ENCODE measurements at places on chromosomes 1 and 21. TPM values are rescaled to one million over a fixed set of nuclear protein-coding genes. Genes with fewer than 3 reads are reported as not detected.
A peak's percentile ranks its signal among the peaks of the same experiment; 100 is the strongest.

The UBE2U gene
- total RNA-seq = not detected

The FTCD gene
- 0.12 TPM for total RNA-seq

The TADA1 gene
- total RNA-seq = 6.7 TPM

The THAP3 gene
- total RNA-seq = 22.1 TPM

The ZNF697 gene
- total RNA-seq = 8.3 TPM

The NEK2 gene
- 28.6 TPM for total RNA-seq

The IQGAP3 gene
- 33.3 TPM for total RNA-seq

The EFCAB7 gene
- 3.8 TPM for total RNA-seq

The KIAA0040 gene
- total RNA-seq = not detected

The RGS13 gene
- total RNA-seq = not detected

The SPTA1 gene
- total RNA-seq = not detected

DNA sequence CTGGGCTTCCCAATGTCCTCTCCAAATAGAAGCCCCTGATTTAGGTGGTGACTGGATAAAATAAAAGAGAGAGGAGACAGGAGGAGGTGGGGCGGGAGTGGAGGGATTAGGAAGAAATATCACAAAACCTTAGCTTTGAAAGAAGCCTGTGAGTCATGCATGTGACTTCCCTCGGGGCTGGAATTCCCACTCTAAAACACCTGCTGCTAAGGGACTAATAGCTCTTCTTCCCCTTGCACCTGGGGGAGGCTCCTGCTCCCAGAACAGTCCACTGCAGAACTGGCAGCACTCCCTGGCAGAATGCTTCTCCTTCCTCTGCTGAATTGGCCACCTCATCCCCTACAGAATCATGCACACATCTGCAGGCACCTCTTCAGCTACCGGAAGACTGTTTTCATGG lies 207.2 kb downstream of the ATG4C start:
- no peak for DNase-seq

DNA sequence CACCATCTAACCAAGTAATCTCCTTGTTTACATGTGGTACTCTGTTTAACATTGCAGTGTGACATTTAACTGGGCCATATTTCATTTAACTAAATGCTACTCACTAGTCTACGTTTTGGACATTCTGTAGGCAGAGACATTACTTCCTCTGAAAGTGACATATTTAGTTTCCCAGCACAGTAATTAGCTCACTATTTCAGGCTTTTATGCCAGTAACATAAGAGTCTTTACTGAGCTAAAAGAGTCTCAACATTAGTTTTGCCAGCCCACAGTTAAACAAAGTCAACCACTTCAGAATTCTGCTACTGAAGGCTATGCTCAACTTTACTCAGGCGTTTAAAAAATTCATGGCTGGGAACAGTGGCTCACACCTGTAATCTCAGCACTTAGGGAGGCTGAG lies 2.6 kb upstream of the TNFRSF9 start:
- no peak for DNase-seq

GRCh38 chr1:109849655-109850054 lies 61.0 kb upstream of the CSF1 start:
- no peak for DNase-seq

- DNase-seq = no peak
Observed at GRCh38 chr1:167221126-167221737, 546 bp downstream of the POU2F1 start.

- DNase-seq = no peak
Observed at GRCh38 chr1:229537894-229538293, 20.6 kb downstream of the ABCB10 start.

GRCh38 chr1:117851687-117852086 lies 77.7 kb downstream of the GDAP2 start:
- DNase-seq = no peak

DNA sequence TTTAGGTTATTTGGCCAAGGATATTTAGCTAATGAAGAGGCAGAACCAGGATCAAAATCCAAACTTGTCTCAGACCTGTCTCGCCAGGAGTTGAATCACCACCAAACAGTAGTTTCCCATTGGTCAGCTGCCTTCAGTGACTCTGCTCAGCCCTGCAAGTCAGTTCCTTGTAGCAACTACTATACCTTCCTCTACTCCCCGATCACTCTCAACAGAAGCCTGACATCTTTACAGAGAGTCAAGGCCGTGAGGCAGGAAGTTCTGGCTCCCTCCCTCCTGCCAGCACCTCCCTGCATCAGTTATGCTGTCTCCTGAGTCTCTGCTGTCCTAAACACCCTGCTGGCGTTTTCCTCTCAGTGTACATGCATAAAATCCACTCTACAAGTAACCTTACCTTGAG lies 13.2 kb downstream of the PSMD4 start:
- no peak for DNase-seq

- DNase-seq = no peak
Observed at GRCh38 chr1:157984469-157984868, 9.0 kb upstream of the KIRREL1 start.

DNA sequence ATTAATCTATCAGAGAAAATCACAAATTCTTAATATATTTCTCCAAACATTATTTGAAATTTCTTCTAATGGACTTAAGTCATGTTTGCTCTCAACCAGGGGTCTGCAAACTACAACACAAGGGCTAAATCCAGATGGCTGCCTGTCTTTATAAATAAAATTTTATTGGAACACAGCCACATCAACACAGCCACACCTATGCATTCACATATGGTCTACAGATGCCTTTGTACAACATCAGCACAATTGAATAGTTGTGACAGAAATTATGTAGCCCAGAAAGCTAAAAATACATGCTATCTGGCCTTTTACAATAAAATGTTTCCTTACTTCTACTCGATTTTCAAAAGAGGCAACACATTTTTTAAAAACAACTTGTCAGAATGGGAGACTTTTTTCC lies 103.9 kb downstream of the DPYD start:
- no peak for DNase-seq

DNA sequence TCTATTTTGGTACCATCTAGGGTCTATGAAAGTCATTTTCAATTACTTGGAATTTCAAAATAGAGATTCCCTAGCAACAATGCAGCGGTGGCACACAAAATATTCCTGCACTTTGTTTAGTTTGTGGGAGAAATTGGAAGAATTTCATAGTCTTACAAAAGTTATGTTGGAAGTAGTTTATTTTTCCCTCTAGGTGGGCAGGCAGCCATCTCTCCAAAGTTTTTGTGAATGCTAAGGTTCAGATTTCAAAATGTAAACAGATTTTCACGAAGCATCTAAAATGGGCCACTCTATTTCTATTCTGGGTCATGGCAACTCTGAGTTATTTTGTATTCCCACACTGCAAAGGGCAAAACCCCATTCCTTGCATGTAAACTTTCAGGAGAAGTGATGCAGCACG lies 8.0 kb downstream of the SMCP start:
- DNase-seq = peak; percentile 24

DNA sequence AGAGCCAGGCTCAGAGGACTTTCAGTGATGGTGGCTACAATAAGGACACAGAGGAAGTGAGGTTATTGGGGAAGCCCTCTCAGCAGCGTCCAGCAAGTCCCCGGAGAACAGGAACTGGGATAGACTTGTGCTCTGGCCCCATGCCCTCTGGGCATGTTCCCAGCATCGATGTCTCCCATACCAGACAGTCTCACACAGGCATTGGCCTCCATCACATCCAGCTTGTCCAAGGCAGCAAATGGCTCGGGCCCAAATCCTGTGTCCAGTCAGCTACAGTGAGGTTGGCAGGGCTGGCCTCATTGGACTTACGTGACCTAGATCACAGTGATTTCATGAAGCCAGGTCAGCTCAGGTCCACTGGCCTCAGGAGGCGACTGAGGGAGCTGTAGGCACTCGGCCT lies 19.6 kb upstream of the TMEM54 start:
- no peak for DNase-seq

- DNase-seq = peak; percentile 59
Observed at GRCh38 chr21:44881198-44881872, 7.8 kb upstream of the PTTG1IP start.

- no peak for DNase-seq
Observed at GRCh38 chr1:197156692-197157091, 10.2 kb upstream of the ASPM start.

DNA sequence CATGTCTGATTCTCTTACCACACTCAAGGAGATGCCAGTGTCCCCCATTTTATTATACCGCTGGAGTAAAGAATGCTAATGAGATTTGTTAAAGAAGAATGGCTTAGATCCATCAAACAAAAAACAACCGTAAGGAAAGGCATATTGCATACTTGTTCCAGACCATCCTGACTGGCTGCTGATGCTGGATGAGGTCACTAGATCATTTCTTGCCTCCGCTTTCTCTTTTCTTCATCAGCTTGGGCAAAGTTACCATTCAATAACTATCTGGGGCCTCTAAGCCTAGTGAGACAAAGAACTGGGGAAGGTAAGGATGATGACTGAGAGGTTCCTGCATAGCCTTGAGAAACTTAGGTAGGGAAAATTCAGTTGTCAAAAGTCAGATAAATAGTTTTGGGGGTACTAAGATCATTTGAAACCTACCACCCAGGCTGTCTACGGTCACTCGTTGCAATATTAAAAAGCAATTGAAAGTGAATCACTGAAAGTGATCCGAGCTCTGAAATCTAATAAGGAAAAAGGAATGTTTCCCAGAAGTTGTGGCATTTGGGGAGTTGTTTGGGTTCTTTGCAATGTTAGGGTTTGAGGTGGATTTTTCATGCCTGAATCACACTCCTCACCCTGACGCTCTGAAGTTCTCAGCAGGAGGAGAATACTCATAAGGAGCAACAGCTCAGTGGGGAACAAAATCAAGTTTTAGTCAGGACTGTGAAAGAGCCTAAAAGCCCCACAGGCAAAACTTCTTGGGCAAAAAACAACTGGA lies 176.8 kb downstream of the HHIPL2 start:
- DNase-seq = peak; percentile 95
